ENCODE measurements at places on chromosomes 5 and 9.

DNA sequence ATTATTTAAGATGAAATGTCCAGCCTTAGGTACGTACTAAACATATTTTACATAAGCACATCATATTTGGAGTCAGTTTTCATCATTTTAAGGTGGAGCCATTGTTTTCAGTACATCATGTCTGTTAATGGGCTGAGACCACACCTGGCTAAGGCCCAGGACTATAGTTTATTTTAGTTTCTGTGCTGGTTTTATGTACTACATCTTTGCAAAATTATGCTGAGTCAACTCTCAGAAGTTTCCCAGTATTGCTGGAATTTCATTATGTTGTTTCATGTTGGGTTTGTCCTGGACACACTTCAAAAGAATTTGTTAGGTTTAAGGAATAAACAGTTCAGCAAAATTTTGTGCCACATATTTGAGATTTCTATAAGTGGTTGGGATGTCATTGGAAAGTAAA lies 171.2 kb downstream of the CCDC171 start:
- H3K4me3 ChIP-seq: no peak overlapping the region
- peaks cover 4% of the 10 kb centered on the region for H3K4me1 ChIP-seq
- H3K27ac ChIP-seq: no peak overlapping the region
- no peak for DNase-seq
- H3K36me3 ChIP-seq: no peaks in the 10 kb centered on the region

- no peak overlapping the region for H3K4me3 ChIP-seq
- H3K27me3 ChIP-seq: peaks cover 4% of the 10 kb centered on the region
- H3K36me3 ChIP-seq: no peaks in the 10 kb centered on the region
- H3K27ac ChIP-seq: no peak overlapping the region
- DNase-seq: no peak
Observed at GRCh38 chr5:167451076-167451475, 840.4 kb upstream of the WWC1 start.

DNA sequence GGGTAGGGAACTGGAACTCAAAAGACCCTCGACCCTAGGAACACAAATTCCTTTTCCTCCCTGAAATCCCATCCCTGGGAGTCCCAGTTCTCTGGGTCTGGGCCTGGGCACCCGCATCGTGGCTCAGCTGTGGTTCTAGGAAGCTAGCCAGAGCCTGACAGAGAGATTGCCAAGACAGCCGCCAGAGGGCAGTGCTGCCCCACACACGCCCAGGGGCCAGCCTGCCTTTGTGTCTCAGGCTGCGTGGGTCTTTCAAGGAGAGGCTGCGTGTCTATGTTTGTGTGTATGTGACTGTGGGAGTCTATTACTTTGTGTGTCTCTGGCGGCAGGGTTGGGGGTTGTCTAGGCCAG lies 32.0 kb upstream of the TTLL11 start:
- peaks cover 19% of the 10 kb centered on the region for H3K27me3 ChIP-seq
- peak; percentile 89 for DNase-seq
- H3K27ac ChIP-seq: no peak overlapping the region
- no peaks in the 10 kb centered on the region for H3K36me3 ChIP-seq
- H3K4me1 ChIP-seq: no peaks in the 10 kb centered on the region

- H3K4me1 ChIP-seq: no peaks in the 10 kb centered on the region
- H3K27ac ChIP-seq: no peak overlapping the region
- H3K36me3 ChIP-seq: no peaks in the 10 kb centered on the region
Observed at GRCh38 chr5:180665682-180666404, 16.4 kb upstream of the FLT4 start.

- peaks cover 17% of the 10 kb centered on the region for H3K36me3 ChIP-seq
- H3K27ac ChIP-seq: no peak overlapping the region
- no peaks in the 10 kb centered on the region for H3K27me3 ChIP-seq
- no peak for DNase-seq
Observed at GRCh38 chr5:74116266-74116665, 490.3 kb downstream of the ARHGEF28 start.

- peaks cover 7% of the 10 kb centered on the region for H3K27me3 ChIP-seq
- DNase-seq: no peak
- H3K4me1 ChIP-seq: peaks cover 41% of the 10 kb centered on the region
- H3K27ac ChIP-seq: no peak overlapping the region
- H3K4me3 ChIP-seq: no peak overlapping the region
Observed at GRCh38 chr9:129888293-129889121, 53.2 kb downstream of the USP20 start.

DNA sequence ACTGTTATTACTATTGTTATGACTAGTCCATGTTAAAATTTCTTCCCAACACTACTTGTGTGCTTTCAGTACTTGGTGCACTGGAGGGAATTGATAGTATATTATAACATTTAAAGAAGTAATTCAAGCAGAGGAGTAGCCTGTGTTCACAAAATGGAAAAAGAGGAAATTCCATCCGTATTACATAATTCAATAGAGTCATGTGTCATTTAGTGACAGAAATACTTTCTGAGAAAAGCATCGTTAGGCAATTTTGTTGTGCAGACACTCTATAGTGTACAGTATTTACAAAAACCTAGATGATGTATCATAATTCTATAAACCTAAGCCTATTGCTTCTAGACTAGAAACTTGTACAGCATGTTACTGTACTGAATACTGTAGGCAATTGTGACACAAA lies 78.3 kb upstream of the PCSK5 start:
- H3K4me3 ChIP-seq: no peak overlapping the region
- H3K27me3 ChIP-seq: no peaks in the 10 kb centered on the region

GRCh38 chr5:54895816-54896341 lies 89.5 kb downstream of the ESM1 start:
- H3K4me1 ChIP-seq: peaks cover 1% of the 10 kb centered on the region
- H3K27me3 ChIP-seq: no peaks in the 10 kb centered on the region
- H3K4me3 ChIP-seq: no peak overlapping the region
- H3K36me3 ChIP-seq: no peaks in the 10 kb centered on the region
- H3K27ac ChIP-seq: no peak overlapping the region

DNA sequence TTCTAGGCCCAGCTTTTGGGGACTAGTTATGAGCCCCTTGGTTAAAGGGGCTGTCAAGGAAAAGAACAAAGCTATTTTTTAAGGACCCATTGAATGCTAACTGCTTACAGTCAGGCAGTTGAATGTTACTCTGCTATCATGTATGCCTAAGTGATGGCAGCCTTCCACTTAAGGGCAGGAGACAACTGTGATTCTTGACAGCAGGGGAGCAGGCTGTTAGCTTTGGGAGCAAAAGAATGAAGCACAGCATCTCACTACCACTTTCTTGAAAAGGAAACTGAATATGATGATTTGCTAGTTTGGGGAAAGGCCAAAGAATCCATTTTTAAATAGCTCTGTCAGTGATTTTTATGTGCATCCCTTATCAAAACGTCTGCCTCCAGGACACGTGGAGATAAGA lies 221.6 kb downstream of the SH3GL2 start:
- H3K4me1 ChIP-seq: peaks cover 5% of the 10 kb centered on the region
- no peak for DNase-seq
- H3K4me3 ChIP-seq: no peak overlapping the region
- no peak overlapping the region for H3K27ac ChIP-seq

DNA sequence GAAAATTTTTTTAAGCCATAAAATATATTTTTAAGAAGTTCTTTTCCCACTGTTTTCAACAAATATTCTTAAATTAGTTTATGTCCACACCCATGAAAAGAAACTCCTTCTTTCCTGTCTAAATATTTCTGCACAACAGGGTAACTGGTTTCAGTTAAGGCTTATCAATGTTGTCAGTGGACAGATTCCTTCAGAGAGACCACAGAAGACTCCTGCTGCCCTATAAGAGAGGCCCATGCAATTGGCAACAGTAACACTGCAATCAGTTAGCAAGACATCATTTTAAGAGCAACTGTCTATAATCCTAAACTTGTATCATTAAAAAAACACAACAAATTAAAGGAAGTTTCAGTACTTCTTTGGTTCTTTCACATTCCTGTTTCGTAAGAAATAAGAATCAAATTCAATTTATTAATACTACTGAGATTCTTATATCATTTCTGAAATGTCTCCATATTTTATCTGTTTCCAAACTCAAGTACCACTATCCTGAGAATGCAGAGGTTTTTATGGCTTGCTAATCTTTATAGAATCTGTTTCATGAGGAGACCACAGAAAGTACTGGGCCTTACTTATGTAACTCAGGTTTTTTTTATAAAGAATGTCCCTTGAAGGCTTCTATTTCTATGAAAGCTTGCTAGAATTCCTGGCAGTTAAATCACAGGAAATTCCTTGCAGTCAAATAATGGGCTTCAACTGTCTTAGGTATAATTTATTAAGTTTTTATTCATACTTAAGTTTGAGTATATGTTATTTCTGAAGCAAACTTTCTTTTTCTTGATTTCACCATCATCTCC lies 240.2 kb downstream of the RFX3 start:
- no peaks in the 10 kb centered on the region for H3K4me1 ChIP-seq
- H3K27me3 ChIP-seq: no peaks in the 10 kb centered on the region
- H3K4me3 ChIP-seq: no peak overlapping the region
- H3K27ac ChIP-seq: no peak overlapping the region
- no peaks in the 10 kb centered on the region for H3K36me3 ChIP-seq

- peaks cover 8% of the 10 kb centered on the region for H3K36me3 ChIP-seq
- H3K27me3 ChIP-seq: no peaks in the 10 kb centered on the region
- no peak overlapping the region for H3K4me3 ChIP-seq
- peaks cover 9% of the 10 kb centered on the region for H3K4me1 ChIP-seq
- DNase-seq: no peak
Observed at GRCh38 chr5:176719113-176719739, 71.9 kb downstream of the TSPAN17 start.

- no peak for DNase-seq
- H3K27me3 ChIP-seq: peaks cover 15% of the 10 kb centered on the region
- H3K27ac ChIP-seq: peak overlapping the region; percentile 95
- H3K4me1 ChIP-seq: peaks cover 44% of the 10 kb centered on the region
- H3K36me3 ChIP-seq: no peaks in the 10 kb centered on the region
- H3K4me3 ChIP-seq: peak overlapping the region; percentile 80
Observed at GRCh38 chr9:135468854-135469521, 10.6 kb upstream of the PPP1R26 start.

- no peak overlapping the region for H3K4me3 ChIP-seq
- H3K4me1 ChIP-seq: peaks cover 18% of the 10 kb centered on the region
- no peaks in the 10 kb centered on the region for H3K36me3 ChIP-seq
- H3K27me3 ChIP-seq: peaks cover 2% of the 10 kb centered on the region
- DNase-seq: no peak
- H3K27ac ChIP-seq: no peak overlapping the region
Observed at GRCh38 chr9:128073253-128073886, 5.3 kb downstream of the SLC25A25 start.

DNA sequence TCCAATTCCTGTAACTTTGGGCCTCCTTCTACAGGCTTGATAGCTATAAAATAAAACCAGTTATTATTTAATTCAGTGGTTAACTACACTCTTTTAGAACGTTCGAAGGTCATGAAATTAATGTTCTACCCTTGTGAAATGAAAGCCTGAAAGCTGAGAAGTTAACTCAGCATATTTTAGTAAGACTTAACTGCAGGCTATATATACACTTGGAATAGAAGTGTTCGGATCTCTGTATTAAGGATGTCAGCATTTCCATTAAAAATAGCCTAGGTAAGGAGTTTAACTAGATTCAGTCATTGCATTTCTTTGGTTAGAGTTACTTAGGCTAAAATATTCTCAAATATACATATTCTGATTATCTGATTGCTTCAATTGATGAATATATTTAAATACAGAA lies 229.2 kb downstream of the MRPS30 start:
- H3K27ac ChIP-seq: no peak overlapping the region
- H3K27me3 ChIP-seq: no peaks in the 10 kb centered on the region
- no peak overlapping the region for H3K4me3 ChIP-seq

DNA sequence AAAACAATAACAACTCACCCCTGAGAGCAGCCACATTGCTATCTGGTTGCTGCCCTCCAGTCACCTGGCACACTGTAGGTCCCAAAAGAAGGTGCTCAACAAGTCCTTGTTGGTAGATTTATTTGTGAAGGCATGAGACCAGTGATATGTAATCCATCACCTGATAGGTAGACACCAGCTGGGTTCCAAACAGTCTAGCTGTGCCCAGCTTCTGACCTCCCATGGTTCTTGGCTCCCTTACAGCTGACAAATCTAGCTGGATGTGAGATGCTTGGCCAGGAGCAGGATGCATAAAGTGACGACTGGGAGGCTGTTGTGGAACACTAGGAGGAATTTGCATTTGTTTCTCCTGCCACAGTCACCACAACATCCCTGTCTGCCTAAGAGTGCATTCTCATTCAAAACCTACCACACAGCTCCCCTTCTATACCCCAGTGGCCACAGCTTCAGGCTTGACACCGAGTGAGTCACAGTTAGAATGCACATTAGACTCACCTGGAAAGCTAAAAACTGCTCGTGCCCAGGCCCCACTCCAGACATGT lies 7.8 kb upstream of the VLDLR start:
- H3K27ac ChIP-seq: no peak overlapping the region
- H3K4me1 ChIP-seq: no peaks in the 10 kb centered on the region
- no peak for DNase-seq
- no peaks in the 10 kb centered on the region for H3K36me3 ChIP-seq

DNA sequence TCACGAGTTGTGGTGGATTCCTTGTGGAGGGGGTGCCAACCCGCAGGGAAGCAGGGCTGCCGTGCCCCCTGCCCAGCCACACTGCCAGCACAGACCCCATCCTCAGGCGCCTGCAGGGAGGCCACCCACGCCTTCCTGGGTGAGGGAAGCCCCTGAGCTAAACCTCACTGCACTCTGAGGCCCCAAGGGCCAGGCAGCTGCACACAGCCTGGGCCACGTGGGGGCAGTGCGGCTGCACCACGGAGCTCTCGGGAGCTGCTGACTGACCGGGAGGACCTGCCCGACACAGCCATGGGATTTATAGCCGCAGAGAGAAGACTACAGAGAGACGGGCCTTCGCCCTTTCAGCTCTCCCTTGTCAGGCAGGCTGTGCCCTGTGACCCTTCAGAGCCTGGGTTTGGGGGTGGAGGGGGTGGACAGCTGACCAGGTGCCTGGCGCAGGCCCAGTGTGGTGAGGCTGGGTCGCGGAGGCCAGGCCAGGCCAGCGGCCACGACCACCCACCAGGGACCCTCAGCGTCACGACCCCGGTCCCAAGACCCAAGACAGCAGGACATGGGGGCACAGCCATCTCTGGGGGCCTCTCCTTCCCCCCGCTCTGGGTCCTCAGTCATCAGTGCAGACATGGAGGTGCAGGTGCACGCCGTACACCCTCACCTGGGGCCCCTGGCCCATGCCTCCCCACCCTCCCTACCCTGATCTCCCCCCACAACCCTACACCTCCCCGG lies 4.3 kb upstream of the AHRR start:
- DNase-seq: peak; percentile 82
- no peak overlapping the region for H3K27ac ChIP-seq
- no peaks in the 10 kb centered on the region for H3K36me3 ChIP-seq
- peaks cover 1% of the 10 kb centered on the region for H3K4me1 ChIP-seq
- H3K27me3 ChIP-seq: peaks cover 10% of the 10 kb centered on the region

- peaks cover 3% of the 10 kb centered on the region for H3K36me3 ChIP-seq
- peak overlapping the region; percentile 70 for H3K4me3 ChIP-seq
- DNase-seq: no peak
- H3K27me3 ChIP-seq: peaks cover 14% of the 10 kb centered on the region
- peak overlapping the region; percentile 97 for H3K27ac ChIP-seq
- H3K4me1 ChIP-seq: peaks cover 53% of the 10 kb centered on the region
Observed at GRCh38 chr5:141517880-141518617, 29.2 kb downstream of the PCDHGC5 start.

GRCh38 chr5:137815202-137815990 lies 52.3 kb upstream of the MYOT start:
- peaks cover 7% of the 10 kb centered on the region for H3K36me3 ChIP-seq
- DNase-seq: no peak
- no peak overlapping the region for H3K27ac ChIP-seq
- H3K4me1 ChIP-seq: no peaks in the 10 kb centered on the region
- H3K4me3 ChIP-seq: no peak overlapping the region

All from glutamatergic neuron (in vitro differentiated cells).